ENCODE measurements at places on chromosomes 11 and 22.

- peak; percentile 40 for DNase-seq
Measured at GRCh38 chr11:34263441-34264091, 94.2 kb downstream of the ABTB2 start.

DNA sequence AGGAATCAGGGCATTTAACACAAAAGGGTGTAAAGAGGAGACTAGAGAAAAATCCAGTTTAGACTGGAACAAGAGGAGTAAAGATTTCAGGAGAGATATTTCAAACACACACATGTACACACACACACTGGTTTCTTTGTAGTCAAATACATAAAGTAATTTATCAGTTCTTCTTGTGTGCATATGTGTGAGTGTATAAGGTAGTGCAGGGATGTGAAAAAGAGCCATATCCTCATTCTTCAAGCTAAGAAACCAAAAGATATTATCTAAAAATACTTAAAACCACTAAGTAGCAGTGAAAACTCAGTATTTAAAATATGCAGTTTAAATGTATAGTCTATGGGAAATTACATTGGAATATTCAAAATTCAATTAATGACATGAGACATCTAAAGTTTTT, 52.5 kb upstream of the CARD18 start:
- no peak for DNase-seq

GRCh38 chr22:33891992-33892391, 28.3 kb downstream of the LARGE1 start:
- DNase-seq = no peak

GRCh38 chr22:24178502-24179440, 2.5 kb upstream of the SUSD2 start:
- DNase-seq = no peak

DNA sequence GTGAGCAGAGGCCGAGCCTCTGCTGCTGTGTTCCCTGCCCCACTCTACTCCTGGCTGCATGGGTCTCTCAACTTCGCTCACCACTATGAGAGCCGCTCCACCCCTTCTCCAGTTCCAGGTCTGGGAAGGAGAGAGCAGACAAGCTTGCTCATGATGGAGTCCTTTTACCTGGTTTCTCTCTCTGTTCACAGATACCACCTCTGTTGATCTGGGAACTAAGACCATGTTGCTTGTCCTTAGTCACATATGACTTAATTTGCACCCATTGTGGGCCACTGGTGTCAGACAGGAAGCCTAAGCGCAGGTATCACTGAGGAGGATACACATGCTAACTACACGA, 26.8 kb downstream of the MCM5 start:
- no peak for DNase-seq

DNA sequence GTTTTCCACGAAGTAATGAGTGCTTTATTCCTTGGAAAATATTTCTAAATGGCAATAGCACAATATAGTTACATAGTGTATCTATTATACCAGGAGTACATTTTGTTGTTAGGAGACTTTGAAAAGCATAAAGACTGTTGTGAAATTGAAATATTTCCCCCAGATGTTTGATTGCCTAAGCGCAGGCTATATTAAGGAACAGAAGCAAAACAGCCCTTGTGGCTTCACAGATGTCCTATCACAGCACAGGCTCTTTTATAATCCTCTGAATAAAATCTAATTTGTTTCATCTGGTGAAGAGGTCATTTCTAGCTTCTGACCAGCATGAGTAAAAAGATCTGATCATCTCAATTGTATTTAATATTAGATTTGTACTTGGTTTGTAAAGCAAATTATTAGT, 48.2 kb downstream of the BSX start:
- no peak for DNase-seq

- DNase-seq = no peak
Measured at GRCh38 chr11:45078236-45079074, 68.0 kb upstream of the PRDM11 start.

DNA sequence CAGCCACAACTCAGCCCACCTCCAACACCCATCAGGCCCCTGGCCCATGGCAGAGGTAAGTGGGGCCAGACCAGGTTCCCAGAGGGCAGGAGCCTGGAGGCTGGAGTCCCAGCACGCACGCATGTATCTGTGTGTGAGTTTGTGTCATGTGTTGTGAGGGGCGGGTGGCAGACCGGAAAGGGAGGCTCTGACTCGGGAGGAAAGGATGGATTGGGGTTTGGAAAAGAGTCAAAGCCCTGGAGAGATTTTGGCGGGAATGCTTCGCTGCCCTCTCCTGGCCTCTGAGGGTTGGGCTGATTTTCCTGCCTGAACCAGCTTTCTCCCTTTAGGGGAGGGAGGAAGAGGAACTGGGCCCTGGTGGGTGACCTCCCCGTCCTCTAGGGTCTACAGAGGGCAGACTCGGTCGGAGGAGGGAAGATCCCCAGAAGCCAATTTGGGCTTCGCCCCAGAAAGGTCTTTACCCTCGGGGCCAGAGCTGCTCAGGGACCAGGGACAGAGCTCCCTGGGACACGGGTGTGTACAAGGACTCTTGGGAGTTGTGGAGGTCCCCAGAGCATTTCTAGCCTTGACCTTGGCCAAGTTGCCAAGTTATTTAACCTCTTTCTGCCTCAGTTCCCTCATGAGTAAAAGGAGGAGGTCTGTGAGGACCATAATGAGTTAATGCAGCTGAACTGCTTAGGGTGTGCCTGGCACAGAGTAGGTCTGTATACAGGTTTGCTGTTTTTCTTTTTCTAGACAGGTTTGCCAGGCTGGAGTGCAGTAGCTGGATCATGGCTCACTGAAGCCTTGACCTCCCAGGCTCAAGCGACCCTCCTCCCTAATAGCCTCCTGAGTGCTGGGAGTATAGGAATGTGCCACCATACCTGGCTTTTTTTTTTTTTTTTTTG, 6.9 kb downstream of the C11orf68 start:
- DNase-seq = no peak

DNA sequence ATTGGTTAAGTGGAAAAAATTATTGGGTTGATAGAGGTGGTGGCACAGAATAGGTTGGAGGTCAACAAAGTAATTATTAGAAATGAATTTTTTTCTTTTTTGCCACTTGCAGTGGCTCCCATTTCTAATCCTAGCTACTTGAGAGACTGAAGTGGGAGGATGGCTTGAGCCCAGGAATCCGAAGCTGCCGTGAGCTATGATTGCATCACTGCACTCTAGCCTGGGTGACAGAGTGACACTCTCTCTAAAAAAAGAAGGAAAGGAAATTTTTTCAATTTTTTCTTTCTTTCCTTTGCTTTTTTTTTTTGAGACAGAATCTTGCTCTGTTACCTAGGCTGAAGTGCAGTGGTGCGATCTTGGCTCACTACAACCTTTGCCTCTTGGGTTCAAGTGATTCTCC, 2.2 kb upstream of the BCO2 start:
- no peak for DNase-seq

DNA sequence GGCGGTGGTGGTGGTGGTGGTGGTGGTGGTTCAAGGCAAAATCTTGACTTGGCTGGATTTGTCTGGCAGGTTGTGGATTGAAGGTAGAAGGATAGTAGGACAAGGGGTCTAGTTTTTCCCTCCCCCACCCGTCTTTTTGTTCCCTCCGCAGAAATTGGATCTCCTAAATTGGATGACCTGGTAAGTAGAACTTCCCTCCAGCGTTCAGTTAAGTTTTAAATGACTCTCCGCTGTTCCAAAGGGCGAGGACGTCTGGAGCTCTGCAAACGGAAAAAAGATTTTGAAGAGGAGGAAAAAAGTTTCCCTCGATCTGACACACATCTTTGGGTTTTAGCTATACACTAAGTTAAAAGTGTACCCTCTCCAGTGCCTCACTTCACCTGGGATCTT, 422 bp upstream of the LGR4 start:
- DNase-seq = no peak

DNA sequence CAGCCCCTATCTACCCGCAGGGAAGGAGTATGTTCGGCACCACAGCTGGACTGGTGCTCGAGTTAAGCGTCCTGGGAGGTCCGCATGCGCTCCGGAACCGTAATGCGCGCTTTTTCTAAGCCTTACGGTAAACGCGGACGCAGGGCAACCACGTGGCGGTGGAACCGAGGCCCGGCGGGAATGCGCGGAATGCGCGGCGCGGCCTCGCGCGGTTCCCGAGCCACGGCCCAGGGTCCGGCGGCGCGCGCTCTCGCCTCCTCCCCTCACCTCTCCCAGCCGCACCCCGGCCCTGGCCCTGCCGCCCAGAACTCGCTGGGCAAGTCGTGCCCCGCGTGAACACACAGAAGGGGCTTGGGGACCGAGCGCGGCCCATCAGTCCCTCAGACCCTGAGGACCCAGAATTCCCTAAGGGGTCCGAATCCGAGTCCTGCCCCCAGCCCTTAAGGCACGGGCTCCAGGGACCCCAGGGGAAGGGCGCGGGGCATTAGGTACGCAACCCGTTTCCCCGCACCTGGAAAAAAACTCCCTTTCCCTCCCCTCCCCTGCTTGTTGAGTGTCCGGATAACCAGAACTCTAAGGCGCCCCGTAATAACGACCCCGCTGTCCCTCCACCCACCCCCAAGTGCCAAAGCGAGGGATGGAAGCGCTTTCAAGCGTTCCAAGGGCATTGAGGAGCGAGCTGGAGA, 4.3 kb upstream of the CCND1 start:
- DNase-seq = no peak

- no peak for DNase-seq
Measured at GRCh38 chr11:36394056-36394455, 98.0 kb downstream of the PRR5L start.

GRCh38 chr22:40309631-40310030, 36.7 kb upstream of the ADSL start:
- no peak for DNase-seq

GRCh38 chr11:111774955-111775710, 8.9 kb upstream of the PPP2R1B start:
- no peak for DNase-seq

GRCh38 chr22:28799606-28800307, 612 bp downstream of the XBP1 start:
- no peak for DNase-seq

GRCh38 chr11:15636521-15637089, 521.9 kb downstream of the INSC start:
- no peak for DNase-seq

GRCh38 chr11:105179542-105180278, 40.1 kb upstream of the CARD18 start:
- peak; percentile 38 for DNase-seq

DNA sequence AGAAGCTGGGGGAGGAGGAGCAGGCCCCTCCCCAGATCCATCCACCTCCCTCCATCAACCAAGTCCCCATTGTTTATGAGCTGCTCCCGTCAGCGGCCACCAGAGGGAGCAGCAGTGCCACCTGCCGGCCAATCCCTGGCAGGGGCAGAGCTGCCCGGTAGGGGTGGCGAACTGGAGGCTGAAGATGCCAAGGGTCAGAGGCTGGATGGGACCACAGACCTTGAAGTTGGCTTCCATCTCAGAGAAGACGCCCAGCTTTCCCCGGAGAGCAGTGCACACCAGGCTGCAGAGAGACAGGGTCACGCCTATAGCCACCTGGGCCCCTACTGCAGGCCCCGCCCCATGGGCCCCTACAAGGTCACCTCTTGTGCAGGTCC, 3.6 kb downstream of the FIBP start:
- peak; percentile 48 for DNase-seq

- DNase-seq = no peak
Measured at GRCh38 chr11:87284306-87284705, 246.6 kb downstream of the TMEM135 start.

- no peak for DNase-seq
Measured at GRCh38 chr11:78532991-78533390, 41.7 kb downstream of the NARS2 start.

GRCh38 chr22:22180738-22181285, 63.8 kb upstream of the VPREB1 start:
- DNase-seq = no peak

- no peak for DNase-seq
Measured at GRCh38 chr11:47617417-47617809, 23.2 kb upstream of the C1QTNF4 start.

DNA sequence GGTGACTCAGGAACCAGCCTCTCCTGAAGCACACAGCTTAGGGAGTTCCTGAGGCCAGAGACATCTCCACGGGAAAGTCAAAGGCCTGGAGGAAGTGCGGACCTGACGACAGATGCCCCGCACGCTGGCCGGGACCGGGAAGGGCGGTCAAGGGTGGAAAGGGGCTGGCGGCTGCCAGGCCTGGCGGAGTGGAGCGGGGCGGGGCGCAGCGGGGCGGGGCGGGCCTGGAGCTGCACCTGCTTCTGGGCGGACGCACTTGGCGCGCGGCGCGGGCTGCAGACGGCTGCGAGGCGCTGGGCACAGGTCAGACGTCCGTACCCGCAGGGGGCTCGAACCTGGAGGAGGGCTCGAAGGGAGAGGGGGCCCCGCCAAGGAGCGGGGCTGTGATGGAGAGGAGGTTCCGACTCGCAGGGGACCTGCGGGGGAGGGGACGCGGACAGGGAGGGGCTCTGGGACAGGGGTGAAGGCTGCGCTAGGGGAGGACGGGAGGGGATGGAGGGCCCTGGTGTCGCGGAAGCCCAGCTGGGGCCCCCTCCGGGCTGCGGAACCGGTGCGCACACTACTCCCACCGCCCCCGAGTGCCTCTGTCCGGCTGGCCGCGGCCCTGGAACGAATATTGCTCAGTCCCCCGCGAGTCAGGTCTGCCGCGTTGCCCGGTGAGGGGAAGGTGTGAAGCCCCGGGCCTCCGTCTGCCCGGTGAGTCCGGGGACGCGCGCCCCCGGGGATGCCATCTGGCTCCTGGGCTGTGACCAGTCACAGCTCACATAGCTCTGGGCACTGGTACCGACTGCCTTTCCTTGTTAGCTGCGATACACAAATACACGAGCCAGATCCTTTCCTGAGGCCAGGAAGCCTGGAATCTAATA, at the start of gene TMEM45B:
Gene TMEM45B, plus strand, starts transcription at position 253 of the 866 bp plus-strand sequence. CDS start 36,635 bp downstream, outside the sequence.
- peak; percentile 12 for DNase-seq

DNA sequence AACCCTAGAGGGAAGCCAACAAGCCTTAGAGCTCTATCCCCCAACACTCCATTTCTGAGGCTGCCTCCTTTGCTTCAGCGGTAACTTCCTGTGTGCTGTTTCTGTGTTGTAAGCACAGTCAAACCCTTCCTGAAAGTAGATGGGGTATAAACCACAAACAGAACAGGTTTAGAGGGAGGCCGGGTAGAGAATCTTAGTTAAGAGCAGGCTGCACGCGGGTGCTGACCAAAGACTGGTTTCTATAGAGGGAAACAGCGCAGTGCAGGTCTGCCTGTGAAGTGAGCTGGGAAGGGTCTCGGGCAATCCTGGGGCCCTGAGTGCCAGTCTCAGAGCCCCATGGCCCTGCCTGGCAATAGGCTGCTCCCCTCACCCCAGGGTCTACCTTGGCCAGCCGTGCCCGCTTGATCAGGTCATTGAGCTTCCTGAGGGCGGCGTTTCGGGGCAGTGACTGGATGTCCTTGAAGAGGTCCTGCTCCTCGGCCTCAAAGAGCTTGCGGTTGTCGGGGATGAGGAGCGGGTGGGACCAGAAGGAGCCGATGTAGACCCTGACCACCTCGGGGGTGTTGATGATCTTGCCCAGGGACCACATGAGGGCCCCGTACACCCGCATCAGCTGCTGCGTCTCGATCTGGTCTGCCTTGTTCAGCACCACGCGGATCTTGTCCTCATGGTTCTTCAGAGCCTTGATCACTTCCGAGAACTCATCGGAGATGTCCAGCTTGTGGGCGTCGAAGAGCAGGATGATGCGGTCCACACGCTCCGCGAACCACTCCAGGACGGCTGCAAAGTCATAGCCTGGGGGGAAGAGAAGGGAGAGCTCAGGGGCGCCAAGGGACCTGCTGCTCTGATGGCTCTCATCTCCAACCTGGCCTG, 15.3 kb upstream of the CDC42BPG start:
- no peak for DNase-seq

Measured in NCI-H748 treated with DMSO at 0.1 percent for 48 hours (cell line).